ENCODE measurements at places on chromosomes 11 and 22.

- DNase-seq: no peak
These were observed 107.0 kb downstream of the FAM76B start for GRCh38 chr11:95682552-95682951.

GRCh38 chr11:34476849-34477248 lies 36.7 kb downstream of the ELF5 start:
- no peak for DNase-seq

- no peak for DNase-seq
These were observed 125.5 kb downstream of the BBOX1 start for GRCh38 chr11:27166130-27166529.

GRCh38 chr11:10303558-10304363 lies 1.1 kb upstream of the ADM start:
- no peak for DNase-seq

DNA sequence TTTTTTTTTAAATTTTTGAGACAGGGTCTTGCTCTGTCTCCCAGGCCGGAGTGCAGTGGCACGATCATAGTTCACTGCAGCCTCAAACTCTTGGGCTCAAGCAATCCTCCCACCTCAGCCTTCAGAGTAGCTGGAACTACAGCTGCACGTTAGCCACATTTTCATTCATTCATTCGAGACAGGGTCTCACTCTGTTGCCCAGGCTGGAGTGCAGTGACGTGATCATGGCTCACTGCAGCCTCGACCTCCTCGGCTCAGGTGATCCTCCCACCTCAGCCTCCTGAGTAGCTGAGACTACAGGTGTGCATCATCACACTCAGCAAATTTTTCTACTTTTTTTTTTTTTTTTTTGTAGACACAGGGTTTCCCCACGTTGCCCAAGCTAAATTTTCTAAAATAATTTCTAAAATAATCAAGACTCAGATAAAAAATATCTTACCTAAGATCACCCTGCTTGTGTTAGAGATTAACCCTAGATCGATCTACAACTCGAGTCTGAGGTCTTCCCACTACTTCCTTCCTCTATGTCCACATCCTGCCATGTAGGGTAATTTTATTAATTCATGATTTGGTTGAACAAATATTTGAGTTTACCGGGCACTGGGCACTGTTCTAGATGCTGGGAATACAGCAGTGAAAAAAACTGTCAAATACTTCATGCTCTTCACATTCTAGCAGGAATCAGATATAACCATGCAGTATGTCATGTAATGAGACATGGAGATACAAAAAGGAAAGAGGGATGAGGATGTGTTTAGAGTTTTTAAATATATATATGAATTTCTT lies 15.1 kb downstream of the EIF4G2 start:
- no peak for DNase-seq

- no peak for DNase-seq
These were observed 149.1 kb downstream of the CTTN start for GRCh38 chr11:70547386-70547785.

DNA sequence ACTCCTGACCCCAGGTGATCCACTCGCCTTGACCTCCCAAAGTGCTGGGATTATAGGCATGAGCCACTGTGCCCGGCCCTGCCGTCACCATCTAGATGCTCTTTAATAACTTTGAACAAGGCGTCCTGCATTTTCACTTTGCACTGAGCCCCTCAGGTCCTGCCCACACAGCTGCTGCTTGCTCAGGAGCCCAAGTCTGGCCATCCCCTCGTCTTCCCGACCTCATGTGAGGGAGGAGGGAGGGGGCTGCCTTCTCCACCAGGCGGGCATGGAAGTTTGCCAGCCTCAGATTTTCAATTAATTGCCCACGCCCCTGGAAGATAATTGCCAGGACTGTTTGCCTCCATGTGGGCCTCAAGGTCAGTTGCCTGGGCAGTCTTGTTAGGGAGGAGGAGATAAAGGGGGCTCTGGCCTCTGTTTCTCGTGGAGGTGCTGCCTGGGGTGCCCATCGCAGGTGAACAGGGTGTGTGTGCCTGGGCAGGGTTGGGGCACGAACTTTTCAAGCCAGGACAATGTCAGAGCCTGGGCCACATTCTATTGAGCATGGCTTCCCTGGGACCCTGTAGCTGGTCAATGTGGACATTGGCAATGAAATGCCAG lies 27.9 kb upstream of the MYEOV start:
- DNase-seq: no peak

DNA sequence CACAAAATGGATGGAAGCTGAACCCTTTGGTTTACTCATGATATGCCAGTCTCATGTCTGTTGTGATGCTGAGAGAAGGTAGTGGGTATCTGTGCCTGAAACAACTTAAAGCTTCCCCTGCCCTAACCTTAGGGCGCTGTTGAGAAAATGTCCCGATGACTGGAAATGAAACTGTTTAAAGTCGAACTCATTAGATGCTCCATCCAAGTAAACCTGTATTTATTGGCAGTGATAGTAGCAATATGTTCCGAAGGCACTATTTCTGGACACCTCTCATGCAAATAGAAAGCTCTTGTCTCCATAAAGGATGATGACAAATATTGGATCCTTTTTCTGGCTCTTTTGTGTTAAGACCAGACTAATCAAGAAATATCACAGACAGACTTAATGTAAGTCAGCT lies 86.2 kb downstream of the GRAMD1B start:
- DNase-seq: no peak

- DNase-seq: no peak
These were observed 53.4 kb downstream of the SLC1A2 start for GRCh38 chr11:35365961-35366360.

DNA sequence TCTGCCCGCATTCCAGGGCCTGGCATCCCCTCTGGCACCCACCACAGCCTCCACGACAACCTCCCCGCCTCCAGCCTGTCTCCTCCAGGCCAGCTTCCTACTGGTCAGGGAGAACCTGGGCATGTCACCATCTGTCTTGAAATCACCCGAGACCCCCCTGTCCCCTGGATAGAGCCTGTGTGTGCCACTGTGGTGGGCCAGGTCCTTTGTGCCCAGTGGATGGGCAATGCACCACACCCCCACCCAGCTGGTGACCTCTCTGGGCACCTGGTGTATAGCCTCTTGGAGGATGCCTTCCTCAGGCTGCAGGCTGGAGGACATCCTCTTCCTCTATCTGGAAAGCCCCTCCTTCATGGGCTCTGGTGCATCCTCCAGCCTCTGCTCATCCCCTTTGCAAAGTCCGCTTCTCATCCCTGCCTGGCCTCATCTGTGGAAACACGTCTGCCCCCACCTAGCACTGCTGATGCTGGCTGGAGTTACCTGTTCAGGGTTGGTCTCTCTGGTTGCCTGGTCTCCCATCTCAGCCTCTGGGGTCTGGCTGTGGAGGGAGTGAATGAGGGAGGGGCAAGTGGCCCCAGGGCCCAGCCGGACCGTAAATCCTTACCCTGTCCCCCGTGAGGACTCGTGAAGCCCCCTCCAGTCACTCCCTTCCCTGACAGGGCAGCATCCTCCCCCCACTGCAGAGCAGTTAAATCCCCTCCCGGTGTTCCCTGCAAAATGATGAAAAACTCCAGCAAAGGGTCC lies 589.6 kb downstream of the TBC1D22A start:
- DNase-seq: no peak

DNA sequence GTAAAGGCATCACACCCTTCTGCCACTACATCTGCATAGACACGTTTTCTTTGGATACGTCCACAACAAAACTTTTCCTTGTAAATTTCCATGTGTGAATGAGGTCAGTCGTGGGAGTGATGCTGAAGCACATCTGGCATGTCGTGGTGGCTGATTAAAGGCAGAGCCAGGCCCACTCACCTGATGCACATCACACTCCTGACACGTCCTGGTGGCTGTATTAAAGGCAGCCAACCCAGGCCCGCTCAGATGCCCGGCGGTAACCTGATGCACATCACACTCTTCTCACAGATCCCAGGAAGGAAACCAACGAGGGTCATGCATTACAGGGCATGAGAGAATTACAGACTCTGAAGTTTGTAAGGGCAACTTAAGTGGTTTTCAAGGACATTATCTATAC lies 321.6 kb upstream of the B3GAT1 start:
- DNase-seq: no peak

GRCh38 chr11:12529041-12529440 lies 145.2 kb upstream of the TEAD1 start:
- no peak for DNase-seq

- peak; percentile 43 for DNase-seq
These were observed 587 bp upstream of the ALDH3B1 start for GRCh38 chr11:68009391-68010089.

DNA sequence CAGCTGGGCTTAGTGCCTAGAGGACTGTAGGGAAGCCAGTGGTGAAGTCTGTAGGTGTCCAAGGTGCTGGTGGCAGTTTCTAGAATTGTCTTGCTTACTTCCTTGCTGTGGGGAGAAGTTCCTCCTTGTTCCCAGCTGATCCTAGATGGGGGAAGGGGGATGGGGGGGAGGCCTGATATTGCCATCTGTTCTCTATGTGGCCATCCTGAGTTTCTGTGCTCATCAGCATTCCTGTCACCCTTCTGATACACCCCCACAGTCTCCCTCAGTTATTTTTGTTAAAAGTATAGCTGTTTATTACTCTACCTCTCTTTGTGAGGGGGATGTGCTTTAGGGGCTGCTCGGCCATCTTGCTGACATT lies 36.5 kb downstream of the MADD start:
- no peak for DNase-seq

DNA sequence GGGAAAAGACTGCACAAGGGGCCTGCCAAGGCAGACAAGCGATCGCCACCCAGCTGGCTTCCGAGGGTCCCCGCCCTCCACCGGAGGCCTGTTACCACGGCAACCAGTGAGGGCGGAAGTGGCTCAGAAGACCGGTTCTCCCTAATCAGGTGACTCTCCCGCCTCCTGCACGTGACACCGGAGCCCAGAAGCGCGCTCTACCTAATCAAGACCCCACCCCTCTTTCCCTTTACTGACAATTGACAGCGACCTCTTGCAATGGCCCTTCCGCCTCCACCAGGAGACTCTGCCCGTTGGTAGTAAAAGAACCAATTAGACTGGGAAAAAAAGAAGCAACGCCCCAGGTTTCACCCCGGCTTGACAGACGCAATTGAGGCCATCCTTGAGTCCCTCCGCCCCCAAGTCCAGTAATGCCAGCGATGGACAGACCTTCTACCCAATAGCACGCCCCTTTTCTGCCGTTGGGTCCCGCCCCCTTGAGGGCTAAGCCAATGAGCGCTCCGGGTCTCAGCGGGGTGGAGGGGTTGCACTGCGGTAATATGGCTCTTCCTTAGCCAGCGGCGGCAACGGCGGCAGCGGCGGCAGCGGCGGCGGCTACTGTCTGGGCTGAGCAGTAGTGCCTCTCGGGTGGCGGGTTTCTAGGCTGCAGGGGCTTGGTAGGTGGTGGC lies at the start of gene UVRAG:
Gene UVRAG, plus strand, starts transcription at position 534 of the 668 bp plus-strand sequence. CDS start 198 bp downstream, outside the sequence.
- DNase-seq: peak; percentile 100

GRCh38 chr11:125281831-125282595 lies 117.5 kb downstream of the PKNOX2 start:
- no peak for DNase-seq

DNA sequence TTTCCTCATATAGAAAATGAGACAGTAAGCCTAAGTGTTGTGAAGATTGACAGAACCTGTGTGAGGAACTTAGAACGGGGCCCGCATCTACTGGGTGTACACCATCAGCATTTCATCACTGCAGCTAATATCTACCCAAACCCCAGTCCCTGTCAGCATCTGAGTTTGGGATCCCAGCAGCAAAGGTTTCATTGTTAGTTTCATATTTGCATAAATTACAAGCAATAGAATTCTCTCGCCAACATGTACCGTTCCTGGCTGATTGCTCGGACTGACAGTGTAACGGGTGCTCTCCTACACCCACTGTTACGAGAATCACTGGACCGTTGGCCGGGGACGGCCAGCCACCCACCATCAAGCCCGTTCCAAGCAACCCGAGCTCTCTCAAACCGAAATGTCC lies 10.4 kb upstream of the TMPRSS6 start:
- no peak for DNase-seq

- DNase-seq: no peak
These were observed 33.2 kb upstream of the FZD4 start for GRCh38 chr11:86988351-86988881.

DNA sequence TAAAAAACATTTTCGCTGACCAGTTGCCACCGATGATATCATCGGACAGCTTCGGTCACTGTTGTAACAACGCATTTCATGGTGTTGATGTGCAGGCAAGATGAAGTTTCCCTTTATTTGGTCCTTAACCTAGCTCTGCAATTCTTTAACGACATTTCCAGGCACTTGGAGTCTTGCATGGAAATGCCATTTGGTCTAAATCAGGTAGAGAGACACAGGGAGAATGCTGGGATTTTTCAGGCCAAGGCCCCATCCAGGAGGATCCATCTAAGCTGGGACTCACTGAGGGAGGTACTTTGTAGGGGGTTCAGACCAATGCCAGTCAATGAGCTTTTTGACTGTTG lies 121.5 kb upstream of the RCN1 start:
- DNase-seq: no peak

GRCh38 chr11:102223859-102224258 lies 93.4 kb upstream of the BIRC3 start:
- DNase-seq: no peak

DNA sequence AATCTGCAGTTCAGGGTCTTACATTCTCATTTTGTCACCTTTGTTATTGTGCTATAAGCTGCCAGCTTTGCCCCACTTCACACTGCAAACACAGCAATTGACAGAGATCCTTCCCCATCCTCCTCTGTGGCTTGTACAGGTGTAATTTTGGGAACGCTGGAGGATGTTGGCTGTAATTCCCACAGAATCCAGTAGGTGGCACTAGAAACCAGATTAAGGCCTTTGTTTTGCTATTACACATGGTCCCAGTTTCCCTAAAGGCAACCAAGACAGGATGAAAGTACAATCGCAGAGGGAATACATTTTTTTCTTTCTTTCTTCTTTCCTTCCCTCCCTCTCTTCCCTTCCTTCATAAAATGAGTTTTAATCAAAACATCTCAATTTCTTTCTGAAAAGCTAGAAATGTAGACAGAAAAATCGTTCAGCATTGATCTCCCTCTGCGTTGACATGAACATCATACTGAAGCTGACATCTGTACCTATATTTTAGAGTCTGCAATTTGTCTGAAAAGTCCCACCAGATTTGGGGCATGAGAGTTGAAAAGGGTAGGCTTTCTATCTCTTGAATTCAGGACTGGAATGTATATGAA lies 21.3 kb upstream of the NELL1 start:
- no peak for DNase-seq

- DNase-seq: no peak
These were observed 2.6 kb upstream of the B3GNT6 start for GRCh38 chr11:77031599-77031998.

Measured in C1 segment of cervical spinal cord (tissue), 14 donors.